Activated CD4-positive, alpha-beta memory T cell treated with anti-CD3 and anti-CD28 coated beads for 36 hours (primary cell): ENCODE measurements at places on chromosomes 5 and 9.
A peak's percentile ranks its signal among the peaks of the same experiment; 100 is the strongest.

DNA sequence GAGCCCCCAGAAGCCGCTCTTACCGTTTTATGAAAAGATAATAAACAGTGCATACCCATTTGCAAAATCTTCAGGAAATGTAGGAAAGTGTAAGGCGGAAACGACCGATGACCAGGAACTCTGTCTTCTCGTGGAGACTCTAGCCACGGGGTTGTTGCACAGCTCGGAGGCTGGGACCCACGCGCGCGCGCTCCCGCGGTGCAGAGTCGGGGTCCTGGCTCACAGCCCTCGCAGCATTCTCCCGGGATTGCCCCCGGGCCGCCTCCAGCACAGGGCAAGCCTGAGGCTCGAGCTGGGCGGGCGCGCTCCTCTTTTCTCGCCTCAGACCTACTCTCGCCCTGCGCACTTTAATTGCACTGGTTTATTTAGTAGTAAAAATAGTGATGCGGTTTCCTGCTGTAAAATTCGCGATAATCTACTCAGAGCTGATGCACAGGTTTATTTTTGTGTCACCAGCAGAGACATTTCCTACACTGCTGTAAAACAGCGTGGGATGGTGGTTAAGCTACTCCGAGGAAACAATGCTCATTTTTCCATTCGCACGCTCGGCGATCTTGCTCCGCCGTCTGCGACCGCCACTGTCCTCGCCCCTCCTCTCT lies 15.5 kb downstream of the TRIM7 start:
- peak; percentile 83 for DNase-seq

- no peak for DNase-seq
Observed at GRCh38 chr9:69500896-69501295, 171.3 kb downstream of the APBA1 start.

DNA sequence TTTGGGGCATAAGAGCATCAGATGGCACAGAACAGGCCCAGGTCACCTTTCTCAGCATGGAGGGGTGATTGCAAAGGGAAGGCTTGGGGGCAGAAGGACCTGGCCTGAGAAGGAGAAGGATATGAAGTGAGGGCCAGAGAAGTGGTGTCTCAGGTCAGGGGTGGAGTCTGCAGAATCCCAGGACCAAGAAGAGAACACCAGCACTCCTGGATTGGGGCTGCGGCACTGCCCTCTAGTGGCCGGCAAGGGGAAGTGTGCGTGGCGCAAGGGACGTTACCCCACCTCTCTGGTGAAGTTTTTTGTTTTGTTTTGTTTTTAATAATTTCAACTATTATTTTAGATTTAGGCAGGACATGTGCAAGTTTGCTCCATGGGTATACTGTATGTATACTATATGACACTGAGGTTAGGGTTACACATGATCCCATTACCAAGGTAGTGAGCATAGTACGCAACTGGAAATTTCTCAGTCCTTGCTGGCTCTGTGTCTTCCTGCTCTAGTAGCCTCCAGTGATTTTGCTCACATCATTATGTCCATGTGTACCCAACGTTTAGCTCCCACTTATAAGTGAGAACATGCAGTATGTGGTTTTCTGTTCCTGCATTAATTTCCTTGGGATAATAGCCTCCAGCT lies 1548.6 kb downstream of the EFNA5 start:
- peak; percentile 23 for DNase-seq

DNA sequence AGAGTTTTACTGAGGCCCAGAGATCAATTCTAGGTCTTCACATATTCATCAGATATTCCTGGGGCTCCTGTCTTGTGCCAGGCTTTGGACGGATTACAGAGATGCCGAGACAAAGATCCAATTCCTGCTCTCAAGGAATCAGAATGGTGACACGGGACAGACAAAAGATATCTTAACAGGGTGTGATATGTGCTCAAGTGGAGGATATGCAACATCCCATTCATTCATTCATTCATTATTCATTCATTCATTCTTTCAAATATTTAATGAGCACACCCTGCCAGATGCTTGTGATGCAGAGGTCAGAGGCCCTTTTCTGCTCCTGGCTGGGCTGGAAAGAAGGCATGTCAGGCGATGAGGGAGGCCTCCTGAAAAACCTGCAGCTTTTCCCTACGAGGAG lies 21.8 kb downstream of the LHX2 start:
- DNase-seq: no peak

GRCh38 chr9:115016344-115016743 lies 86.0 kb upstream of the TNFSF8 start:
- no peak for DNase-seq

GRCh38 chr9:103242025-103242424 lies 246.9 kb downstream of the CYLC2 start:
- no peak for DNase-seq

- DNase-seq: no peak
Observed at GRCh38 chr9:104091708-104092107, 2.4 kb upstream of the SMC2 start.

DNA sequence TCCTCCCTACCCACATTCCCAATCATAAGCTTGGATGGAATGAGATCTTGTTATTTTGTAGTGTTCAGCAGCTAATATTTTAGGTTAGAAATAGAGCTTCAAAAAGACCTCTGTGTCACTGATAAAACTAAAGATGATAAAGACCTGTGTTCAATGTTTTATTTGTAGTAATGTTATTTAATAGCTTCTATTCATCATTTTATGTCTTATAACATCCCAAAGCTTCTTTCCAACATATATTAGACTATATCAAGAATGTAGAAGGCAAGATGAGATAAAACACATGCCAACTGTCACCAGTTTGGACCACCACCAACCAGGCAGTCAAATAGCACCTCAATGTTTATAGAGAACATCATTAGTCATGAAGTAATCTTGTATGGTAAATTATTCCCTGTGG lies 409.5 kb upstream of the ITGA1 start:
- DNase-seq: no peak

DNA sequence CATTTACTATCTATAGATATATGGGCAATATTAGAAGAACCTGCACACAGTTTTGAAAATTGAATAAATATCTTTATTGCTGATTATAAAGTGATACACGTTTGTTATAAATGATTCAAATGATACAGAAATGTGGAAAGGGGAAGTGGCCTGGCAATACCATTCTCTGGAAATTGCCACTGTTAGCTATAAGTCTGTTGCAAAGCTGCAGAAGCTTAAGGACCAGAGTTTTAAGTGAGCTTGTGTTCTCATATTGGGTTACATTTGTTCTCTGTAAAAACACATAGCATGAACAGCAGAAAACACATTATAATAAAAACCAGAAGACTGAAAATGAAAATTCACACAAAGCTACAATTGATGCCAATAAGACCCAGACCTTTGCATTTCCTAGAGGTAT lies 59.6 kb downstream of the RASGRF2 start:
- no peak for DNase-seq

DNA sequence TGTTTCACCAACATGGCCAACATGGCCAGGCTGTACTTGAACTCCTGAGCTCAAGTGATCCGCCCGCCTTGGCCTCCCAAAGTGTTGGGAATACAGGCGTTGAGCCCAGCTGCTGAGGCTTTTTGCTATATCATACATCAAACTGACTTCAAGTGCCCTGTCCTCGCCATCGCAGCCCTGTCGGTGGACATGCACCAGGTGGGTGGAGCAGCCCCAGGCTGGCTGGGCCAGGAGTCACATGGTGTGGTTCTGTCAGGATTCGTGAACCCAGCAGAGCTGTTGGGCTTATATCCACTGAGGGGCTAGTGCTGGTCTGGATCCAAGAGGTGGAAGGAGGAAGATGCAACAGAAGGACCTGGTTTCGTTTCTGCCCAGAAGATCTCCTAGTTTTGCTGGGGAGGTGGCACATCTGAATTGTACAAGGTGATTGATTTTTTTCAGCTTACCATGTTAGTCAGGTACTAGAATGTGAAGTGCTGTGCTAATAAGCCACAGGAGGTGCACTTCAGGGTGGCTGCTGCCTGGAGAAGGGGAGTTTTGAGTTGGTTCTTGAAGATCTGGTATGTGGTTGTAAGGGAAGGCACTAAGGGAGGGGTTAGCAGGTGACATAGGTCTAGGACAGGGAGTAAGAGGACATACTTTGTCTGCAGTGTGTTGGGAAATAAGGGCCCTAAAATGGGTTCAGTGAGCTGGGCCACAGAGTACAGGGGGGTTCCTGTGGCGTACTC lies 16.1 kb downstream of the PCBD2 start:
- no peak for DNase-seq

DNA sequence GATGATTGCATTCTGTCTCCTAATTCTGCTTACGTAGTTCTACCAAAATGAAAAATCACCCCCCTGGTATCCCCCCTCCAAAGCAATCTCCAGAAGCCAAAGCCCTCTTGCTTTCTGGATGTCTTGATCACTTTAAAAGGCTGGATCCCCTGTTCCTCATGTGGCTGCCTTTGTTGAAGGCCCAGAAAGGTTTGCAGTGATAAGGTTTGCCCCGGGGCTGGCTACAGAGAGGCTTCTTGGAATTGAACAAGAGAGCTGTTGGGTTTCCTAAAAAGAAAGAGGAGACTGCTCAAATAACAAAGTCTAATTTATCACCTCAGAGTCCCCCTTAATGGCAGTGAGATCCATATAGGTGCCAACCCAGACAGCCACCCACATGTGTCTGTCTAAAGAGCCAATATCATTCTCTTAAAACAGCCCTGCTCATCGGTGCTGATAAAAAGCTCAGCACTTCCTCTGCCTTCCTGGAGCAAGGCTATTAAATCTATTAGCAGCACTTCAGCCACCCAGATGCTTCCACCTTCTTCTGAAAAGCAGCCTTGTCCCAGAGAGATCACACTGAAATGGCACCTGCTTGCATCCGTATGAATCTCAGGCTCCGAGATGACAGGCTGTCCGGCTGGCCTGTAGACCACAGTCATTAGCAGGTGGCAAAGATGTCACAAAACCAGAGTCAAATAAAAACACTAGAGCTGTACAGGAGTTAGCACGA lies 70.9 kb downstream of the TEX10 start:
- DNase-seq: no peak

- no peak for DNase-seq
Observed at GRCh38 chr5:53407373-53407772, 73.1 kb upstream of the FST start.

- peak; percentile 18 for DNase-seq
Observed at GRCh38 chr5:86917117-86917579, 299.4 kb downstream of the COX7C start.

- DNase-seq: no peak
Observed at GRCh38 chr9:83405759-83406158, 132.4 kb downstream of the FRMD3 start.

- no peak for DNase-seq
Observed at GRCh38 chr9:97480174-97480573, 21.3 kb upstream of the TMOD1 start.

DNA sequence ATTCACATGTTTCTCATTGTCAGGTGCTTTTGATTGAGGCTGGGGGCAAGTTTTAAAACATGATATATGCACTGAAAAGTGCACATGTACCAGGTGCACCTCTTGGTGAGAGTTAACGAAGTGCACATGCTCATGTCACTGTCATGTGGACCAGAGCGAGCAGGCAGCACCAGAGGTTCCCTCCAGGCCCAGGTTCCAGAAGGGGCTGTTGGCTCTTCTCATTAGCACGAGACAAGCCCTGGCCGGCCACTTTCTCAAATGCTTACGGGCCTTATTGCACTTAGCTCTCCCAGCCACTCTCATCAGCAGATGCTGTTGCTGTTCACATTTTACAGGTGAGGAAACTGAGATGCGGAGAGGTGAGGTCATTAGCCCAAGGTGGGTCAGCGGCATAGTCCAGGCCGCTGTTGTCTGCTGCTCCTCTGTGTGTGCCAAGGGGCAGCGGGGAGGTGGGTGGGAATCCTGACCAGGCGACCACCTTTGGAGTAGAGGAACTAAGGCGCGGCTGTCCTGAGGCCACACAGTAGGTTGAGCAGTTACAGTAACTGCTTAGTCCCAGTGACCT lies 27.4 kb downstream of the TENT4A start:
- no peak for DNase-seq

- DNase-seq: no peak
Observed at GRCh38 chr5:105263515-105263914, 1700.9 kb upstream of the NUDT12 start.

GRCh38 chr9:20148416-20148815 lies 359.6 kb upstream of the SLC24A2 start:
- no peak for DNase-seq

- DNase-seq: no peak
Observed at GRCh38 chr5:147361441-147362175, 126.8 kb downstream of the STK32A start.

- DNase-seq: no peak
Observed at GRCh38 chr9:11755951-11756350, 937.2 kb upstream of the TYRP1 start.

DNA sequence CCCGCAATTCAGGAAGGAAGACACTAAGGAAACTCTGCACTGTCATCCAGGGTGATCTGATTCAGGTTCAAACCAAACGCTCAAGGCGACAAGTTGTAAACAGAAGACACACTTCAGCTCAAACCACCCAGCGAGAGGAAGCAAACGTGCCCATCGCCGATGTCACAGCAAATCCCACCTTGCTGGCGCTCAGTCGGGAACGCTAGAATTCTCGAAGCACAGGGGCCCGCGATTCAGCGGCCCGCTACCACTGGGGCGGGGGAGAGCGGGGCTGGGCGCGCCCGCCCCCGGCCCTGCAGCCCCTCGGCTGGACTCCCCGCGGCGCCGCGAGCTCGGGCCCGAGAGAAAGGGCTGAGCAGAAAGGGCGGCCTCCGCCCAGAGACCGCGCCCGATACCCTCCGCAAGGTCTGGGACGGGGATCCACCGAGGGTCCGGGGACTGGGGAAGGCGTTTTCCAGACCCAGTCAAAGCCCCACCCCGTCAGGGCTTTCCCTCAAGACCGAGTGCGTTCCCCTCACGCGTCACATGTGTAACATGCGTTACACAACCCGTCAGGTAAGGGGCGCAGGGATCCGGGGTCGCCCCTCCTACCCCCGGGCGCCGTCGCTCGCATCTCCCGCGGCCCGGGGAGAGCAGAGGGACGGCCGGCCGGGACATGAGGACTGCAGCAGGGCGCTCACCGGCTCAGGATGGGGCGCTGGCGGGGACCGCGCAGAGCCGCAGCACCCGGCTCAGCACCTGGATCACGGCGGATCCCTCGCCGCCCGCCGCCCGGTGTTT lies 469 bp downstream of the AGTPBP1 start:
- peak; percentile 66 for DNase-seq

GRCh38 chr5:63931836-63932235 lies 30.4 kb downstream of the HTR1A start:
- DNase-seq: no peak

- DNase-seq: no peak
Observed at GRCh38 chr5:142517840-142518239, 168.1 kb downstream of the FGF1 start.

DNA sequence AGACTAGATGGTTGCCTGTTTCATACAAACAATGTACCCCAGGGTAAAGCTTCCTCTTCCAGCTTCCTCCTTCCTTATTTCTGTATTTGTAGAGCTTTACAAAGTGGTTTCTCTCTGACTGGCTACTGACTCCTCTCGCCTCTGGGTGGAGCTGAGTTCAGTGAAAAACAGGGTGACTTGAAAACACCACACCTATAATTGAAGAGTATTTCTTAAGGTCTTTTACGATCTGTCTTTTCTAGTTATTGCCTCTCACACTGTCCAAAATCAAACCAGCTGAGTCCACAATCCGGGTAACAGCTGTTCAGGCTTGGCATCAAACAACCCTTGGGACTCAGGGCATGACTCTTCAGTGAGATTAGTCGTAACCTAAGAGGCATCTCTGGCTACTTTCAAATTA lies 200.4 kb downstream of the ARRDC3 start:
- no peak for DNase-seq

GRCh38 chr9:134007150-134007549 lies 15.0 kb upstream of the VAV2 start:
- DNase-seq: no peak

- DNase-seq: no peak
Observed at GRCh38 chr9:121280715-121281613, 13.0 kb downstream of the GSN start.
